Stimulated activated CD4-positive, alpha-beta T cell treated with anti-CD3 and anti-CD28 coated beads, Interleukin-2, amount 100 ng/mL, for 24 hours (primary cell): ENCODE measurements at places on chromosomes 3 and 15.

DNA sequence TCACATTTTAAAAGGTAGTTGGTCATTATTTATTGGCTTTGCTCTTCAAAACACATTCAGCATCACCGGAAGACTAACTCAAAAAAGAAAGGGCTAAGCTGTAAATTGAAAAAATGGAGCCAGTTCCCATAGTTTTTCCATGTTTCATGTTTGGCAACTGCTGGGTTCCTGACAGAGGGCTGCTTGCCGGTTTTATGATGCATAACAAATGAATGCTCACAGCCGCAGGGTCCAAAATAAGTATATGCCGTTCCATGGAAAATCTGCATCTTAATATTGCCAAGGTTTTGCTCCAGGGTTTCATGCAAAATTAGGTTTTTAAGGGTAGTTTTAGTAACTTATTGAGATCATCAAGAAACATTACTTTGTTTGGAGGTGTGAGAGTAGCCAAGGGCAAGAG, 15.8 kb downstream of the SLC12A1 start:
- DNase-seq, result no peak

DNA sequence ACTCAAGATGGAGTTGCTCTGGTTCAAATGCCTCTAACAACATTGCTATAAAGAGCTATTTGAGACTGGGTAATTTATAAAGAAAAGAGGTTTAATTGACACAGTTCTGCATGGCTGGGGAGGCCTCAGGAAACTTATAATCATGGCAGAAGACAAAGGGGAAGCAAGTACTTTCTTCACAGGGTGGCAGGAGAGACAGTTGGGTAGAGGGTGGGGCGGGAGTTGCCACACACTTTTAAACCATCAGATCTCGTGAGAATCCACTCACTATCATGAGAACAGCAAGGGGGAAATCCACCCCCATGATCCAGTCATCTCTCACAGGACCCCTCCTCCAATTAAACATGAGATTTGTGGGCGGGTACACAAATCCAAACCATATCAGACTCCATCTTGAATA, 30.7 kb downstream of the MAP2K5 start:
- DNase-seq, result no peak

GRCh38 chr3:100970477-100970990, 22.7 kb downstream of the ABI3BP start:
- no peak for DNase-seq

GRCh38 chr3:111774622-111775021, 84.4 kb upstream of the PHLDB2 start:
- no peak for DNase-seq

DNA sequence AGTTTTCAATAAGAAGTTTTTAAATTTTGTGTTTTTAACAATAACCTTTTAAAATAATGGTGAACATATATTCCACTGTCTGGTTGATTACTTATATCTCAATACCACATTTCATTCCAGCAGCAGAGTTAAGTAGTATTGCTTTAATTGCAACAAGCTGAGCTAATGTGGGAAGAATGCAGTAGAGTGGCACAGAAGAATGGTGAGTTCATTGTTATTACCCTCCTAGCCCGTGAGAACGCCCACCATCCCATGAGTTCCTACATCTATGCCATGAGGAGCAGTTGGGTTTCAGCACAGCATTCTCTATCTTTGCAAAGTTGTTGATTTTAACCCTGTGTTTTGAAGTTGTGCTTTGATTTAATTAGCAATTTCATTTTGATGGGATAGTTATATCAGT, 17.8 kb upstream of the NR2E3 start:
- no peak for DNase-seq

GRCh38 chr3:126654571-126655383, at the start of gene TXNRD3:
TSS of gene TXNRD3 (minus strand) at chr3:126655124.
- peak; percentile 82 for DNase-seq

DNA sequence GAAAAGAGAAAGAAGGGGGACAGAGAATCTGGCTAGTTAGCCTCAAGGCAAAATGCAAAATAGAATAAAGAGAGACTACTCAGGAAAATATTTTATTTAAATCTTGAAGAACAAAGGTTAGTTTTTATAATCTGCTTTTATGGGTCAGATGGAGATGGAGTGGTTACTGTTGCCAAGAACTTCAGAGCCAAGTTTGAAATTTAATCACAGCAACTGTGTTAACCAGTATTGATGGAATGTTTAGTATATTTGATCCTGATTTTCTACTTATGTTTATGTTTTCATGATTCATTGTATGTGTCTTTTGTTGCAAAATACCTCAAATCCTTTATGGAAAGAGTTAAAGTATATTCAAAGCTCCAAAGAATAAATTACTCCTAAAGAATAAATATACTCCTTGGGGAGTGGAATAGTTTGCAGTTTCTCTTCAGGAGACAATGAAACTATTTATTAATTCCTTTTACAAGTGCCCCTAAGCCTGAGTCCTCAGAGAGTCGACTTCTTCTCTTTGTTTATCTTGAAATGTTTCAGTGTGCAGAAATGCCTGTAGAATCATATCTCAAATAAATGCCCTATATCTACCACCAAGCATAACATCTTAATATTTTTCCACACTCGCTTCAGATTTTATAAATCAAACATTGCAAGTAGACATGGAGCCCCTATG, 60.9 kb upstream of the THSD4 start:
- DNase-seq, result no peak

- no peak for DNase-seq
These were observed 216.1 kb downstream of the THRB start for GRCh38 chr3:24278543-24278942.

- DNase-seq, result no peak
These were observed 15.2 kb upstream of the RTP2 start for GRCh38 chr3:187717572-187717971.

- DNase-seq, result no peak
These were observed 77.9 kb downstream of the NTRK3 start for GRCh38 chr15:88178631-88179030.

GRCh38 chr3:155034786-155035185, 45.3 kb upstream of the MME start:
- no peak for DNase-seq

DNA sequence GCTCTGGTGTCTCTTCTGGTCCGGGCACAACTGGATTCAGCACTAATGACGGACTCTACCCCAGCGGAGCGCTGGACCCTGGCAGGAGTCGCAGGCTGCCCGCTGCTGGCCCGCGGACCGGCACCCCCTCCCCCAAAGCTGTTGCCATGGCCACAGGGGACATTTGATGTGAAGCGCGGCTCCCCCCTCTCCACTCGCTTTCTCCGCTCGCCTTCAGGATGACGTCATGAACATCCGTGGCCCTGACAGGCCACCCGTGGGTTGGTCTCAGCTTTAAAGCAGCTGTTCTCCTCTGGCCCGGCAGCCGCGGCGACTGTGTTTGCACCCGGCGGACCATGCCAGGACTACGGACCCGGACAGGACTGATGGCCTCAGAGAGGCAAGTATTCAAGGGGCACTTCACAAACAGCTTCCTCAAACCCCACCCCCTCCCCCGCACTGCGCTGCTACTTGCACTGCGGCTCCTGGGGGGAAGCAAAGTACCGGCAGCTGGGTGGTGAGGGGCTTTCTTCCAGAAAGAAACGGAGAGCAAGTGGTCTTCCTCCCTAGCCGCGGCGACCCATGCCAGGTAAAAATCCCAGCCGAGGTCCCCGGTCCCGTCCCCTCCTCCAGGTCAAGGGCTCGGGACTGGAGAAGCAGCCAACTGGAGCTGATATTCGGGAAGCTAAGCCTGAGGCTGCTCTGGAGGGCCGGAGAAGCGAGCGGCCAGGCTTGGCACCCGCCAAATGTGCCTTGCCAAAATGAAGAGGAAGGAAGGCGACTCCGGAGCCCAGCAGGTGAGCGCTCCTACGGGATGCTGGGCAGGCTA, 16.6 kb upstream of the AEN start:
- DNase-seq, result no peak

DNA sequence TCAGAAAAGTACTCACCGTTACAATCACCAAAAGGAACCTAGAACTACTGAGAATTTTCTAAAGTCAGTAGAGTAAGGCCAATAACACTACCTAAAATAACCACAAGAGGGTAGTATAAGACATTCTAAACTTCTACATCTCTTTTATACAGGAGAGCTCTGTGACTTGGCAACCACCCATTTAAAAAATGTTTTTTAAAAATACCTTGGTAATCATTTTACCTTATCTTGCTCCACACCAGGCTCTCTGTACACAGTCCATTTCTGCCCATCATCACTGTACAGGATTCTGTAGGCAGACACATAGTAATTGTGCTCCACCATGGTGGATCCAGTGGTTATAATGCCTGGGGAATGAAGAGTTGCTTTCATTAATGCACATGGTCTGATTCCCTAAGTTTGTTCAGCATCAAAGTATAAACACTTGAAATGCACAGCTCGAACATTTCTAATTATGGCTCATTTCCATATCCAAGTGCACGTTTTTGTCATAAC, 54.5 kb downstream of the ST3GAL6 start:
- DNase-seq, result no peak

DNA sequence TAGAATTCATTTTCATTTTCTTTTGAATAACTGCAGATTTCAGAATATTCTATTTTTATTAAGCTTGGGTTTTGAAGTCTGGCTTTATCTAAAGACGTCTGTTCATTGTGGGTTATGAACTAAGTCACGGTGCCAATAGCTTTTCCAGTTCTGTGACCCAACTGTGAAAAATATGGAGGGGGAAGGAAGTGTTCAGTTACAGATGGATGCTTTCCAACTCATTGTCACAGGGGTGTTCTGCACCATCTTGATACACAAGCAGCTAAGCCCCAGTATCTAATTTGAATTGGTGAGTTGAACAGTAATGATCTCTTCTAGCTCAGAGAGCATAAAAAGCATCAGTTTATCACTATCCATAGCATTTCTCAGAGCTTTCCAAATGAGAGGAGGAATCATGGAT, 710.6 kb downstream of the EDEM1 start:
- no peak for DNase-seq

GRCh38 chr3:152626226-152626625, 208.7 kb upstream of the P2RY1 start:
- no peak for DNase-seq

DNA sequence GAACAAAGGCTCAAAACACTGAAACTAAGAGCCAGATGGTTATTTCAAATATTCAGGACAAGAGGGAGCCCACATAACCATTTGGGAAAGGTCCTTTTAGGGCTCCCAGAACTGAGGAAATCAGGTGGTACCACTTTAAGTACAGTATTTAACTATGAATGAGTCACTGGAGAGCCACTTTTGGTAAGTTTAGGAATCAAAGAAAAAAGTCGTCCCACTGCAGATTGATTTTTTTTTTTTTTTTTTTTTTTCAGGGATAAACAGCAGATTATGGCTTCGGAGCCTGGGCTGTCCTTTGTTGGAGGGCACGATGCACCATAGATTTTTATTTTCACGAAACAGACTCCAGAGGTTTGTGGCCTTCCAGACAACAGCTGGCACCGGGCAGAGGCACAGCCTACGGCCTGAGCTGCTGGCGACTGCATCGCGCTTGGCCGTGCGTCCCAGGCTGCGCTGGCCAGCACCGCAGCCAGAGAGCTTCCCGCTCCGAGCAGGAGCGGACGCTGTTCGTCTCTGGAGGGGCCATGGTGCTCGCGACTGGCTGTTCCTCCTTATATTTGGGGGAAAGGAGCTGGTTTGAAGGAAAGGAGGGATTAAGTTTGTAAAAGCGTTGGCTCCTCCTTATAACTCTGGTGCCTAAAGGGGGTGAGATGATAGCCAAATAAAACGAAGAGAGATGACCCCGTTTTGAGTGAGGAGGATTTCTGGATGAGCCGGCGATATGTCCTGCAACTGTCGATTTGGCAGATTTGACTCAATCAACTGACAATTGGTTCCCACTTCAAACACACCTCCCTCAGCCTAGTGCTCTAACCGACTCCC, 152.9 kb upstream of the GOLIM4 start:
- DNase-seq, result no peak

- no peak for DNase-seq
These were observed 96.5 kb upstream of the PRICKLE2 start for GRCh38 chr3:64321747-64322146.

GRCh38 chr3:103953796-103954195, 1412.9 kb upstream of the ALCAM start:
- no peak for DNase-seq

GRCh38 chr3:108590460-108590859, 938 bp downstream of the DZIP3 start:
- DNase-seq, result no peak
